Ovary (tissue), 10 donors: ENCODE measurements at places on chromosomes 4 and X.

GRCh38 chrX:21926527-21927278 is 13.8 kb upstream of the SMS start:
- DNase-seq: no peak

- no peak for DNase-seq
Observed at GRCh38 chrX:44267116-44267515, 76.4 kb downstream of the EFHC2 start.

DNA sequence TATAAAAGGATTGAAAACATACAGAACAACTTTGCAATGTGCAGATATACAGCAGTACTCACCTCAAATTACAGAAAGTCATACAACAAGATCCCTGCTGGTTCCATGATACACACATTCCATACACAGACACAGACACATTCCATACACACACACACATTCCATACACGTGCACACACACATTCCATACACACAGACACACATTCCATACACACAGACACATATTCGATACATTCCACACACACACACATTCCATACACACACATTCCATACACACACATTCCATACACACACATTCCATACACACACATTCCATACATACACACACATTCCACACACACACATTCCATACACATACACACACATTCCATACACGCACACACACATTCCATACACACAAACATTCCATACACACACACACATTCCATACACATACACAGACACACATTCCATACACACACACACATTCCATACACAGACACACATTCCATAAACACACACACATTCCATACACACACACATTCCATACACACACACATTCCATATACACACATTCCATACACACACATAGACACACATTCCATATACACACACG is 13.7 kb downstream of the LINC00632 start:
- DNase-seq: no peak

- no peak for DNase-seq
Observed at GRCh38 chr4:147901916-147902315, 170.0 kb downstream of the ARHGAP10 start.

DNA sequence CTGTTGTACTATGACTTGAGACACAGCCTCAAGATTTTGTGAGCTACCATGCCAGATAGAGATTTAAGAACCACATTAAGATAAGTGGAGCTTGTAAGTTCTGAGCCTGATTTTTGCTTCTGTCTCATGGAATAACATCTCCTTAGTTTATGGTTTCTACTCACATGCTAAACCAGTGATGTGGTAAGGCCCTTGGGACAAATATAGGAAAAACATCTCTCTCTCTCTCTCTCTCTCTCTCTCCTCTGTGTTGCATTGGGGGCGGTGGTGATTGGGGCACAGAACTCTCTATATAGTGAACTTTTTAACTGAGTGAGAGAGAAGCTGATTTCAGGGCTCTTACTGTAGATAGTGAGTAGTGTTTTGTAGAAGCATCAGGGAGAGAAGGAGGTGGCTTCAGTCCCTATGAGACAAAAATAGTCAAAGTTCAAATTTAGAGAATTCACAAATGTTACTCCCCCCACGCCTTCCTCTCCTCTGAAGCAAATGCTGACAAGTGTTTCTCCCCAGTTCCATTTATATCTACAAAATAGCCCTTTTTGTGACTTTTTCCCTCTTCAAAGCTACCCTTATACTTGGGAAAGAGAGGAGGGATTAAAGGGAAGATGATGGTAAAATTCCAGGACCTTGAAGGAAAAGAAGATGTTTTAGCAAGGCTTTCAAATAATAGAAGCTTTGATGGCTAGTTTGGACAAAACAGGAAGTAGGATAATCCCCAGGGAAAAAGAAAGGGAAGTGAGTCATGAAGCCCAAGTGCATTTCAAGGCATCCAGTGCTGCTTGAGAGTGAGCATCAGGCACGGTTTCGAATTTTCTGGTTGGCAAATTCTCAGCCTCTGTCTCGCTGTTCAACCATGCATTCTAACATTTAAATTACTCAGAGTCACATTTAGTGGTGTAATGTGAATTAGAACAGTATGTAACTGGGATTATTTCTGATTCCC is 134.3 kb upstream of the AP1S2 start:
- DNase-seq: no peak

DNA sequence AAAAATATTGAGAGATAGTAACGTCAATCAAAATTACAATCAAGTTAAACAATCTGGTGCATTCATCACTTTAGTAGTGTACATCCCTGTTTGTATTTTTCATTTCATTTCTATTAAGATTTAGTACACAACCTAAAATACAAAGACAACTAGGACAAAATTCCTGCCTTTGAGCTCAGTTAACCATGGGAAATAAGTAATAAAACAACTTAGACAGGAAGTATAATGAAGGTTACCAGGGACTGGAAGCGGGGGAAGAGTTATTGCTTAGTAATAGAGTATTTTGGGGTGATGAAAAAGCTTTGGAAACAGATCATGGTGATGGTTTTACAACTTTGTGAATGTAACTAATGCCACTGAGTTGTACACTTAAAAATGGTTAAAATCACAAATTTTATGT is 25.6 kb upstream of the ATXN3L start:
- DNase-seq: no peak

GRCh38 chr4:38691251-38692008 is 27.4 kb downstream of the KLF3 start:
- DNase-seq: no peak

DNA sequence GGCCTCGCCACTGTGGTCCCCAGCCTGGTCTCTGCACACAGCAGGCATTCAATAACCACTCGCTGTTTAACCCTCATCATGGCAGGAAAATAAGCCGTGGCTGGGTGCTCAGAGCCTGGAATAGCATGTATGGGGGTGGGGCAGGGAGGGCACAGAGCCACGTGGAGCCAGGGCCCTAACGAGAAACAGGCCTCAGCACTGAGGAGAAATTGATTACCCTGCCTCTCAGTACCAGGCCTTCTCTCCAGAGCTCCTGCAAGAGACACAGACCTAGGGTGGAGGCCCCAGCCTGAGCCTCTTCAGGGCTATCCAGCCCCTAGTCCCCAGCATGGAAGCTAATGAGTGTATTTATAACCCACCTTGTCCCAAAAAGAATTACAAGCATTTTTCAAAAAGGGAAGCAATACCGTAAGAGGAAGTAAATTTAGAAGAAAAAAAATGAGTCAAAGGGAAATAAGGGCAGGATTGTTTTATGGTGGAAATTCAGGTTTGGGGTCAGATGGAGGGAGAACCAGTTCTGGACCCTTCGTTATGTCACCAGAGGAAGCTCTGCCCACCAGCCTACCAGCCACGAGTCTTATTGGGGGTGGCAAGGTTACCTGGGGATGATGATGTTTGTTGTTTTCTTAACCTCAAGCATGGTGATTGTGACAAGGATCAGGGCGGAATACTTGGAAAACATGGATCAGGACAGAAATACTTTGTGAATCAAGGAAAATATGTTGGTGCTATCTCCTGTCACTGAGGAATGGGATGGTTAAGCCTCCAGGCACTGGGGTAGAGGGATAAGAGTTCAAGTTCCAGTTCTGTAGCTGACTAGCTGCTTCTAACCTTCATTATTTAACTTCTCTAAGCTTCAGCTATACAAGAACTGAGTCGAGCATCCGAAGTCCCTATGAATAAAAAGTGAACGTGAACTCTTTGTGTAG is 101.9 kb upstream of the RBPJ start:
- DNase-seq: no peak

- no peak for DNase-seq
Observed at GRCh38 chr4:46370531-46370930, 19.4 kb downstream of the GABRA2 start.

GRCh38 chr4:119231491-119231890 is 19.0 kb downstream of the USP53 start:
- DNase-seq: no peak

- DNase-seq: no peak
Observed at GRCh38 chrX:120408168-120408567, 46.3 kb downstream of the ATP1B4 start.

DNA sequence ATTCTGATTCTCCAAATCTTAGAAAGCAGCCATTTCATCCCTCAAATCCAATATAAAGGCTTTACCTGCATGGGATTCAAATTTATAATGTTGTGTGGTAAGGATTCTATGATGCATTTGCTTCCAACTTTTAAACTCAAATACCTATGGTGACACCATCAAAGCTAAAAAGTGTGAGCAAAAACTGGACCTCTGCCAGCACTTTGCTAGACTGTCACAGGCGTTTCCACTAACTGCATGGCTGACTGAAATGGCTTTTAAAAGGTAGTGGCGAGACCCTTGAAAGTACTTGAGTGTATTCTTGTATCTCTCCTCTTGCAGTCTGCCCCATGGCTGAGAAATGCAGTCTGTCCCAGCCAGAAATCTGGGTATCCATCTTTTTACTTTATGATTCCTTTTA is 169.4 kb downstream of the AMELX start:
- no peak for DNase-seq

- DNase-seq: no peak
Observed at GRCh38 chr4:150250293-150250997, 172.2 kb downstream of the DCLK2 start.

- DNase-seq: no peak
Observed at GRCh38 chr4:122764071-122764820, 31.7 kb downstream of the BBS12 start.

DNA sequence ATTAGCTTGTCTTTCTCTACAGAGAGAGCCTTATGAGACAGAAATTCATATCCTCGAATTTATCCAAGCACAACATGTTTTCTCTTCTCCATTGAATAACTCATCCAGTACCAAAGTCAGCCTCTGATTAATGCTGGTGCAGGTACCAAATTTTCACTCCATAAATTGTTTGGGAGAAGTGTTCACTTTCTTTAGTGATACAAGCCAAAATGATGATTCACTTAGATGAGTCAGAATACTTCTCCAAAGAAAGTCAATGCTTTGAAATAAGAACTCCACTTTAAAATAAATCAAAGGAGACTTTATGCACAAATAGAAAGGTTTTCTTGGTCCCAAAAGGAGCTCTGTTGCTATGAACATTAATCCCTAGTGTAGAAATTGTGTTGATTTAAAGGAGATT is 60.2 kb downstream of the MAOB start:
- no peak for DNase-seq

- no peak for DNase-seq
Observed at GRCh38 chrX:132227383-132228112, 8.3 kb upstream of the RAP2C start.

GRCh38 chrX:10142041-10142599 is 14.7 kb upstream of the CLCN4 start:
- DNase-seq: no peak

GRCh38 chr4:123698556-123698955 is 302.0 kb downstream of the SPRY1 start:
- no peak for DNase-seq

DNA sequence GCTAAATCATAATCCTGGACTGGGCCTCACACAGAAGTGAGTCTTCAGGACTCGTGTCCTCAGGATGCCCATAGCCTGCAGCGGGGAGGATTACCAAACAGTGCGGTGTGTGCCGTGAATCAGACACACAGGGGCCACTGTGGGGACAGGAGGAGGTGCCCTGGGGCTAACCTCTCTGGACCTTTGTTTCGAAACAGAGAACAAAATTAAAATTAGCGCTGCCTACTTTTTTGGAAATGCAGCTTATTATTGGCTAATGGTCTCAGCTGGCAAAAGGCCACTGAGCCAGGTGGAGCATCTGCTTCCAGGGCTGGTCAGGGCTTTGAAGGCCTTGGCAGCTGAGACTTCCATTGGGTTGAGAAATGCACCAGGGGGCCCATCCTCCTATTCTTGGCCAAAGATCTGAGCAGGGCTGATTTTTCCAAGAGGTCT is 236.2 kb downstream of the EVC2 start:
- no peak for DNase-seq

GRCh38 chrX:72306851-72307645 is 1.3 kb upstream of the CITED1 start:
- DNase-seq: peak; percentile 47

GRCh38 chr4:57114973-57115372 is 4.8 kb upstream of the IGFBP7 start:
- no peak for DNase-seq

DNA sequence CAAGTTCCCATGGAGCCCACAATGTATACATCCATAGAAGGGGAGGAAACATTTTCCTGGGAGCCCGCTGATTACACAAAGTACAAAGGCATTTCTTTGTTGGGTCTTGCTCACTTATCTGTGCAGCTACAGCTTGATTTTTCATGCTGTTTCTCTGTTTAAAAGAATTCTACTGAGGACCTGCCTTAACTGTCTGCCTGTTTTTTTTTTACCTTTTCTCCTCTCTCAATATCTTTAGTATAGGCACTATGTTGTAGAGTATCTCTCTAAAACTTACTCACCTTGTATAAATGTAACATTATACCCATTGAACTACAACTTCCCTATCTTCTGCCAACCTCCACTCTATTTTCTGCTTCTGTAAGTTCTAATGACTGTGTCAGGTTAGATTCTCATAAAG is 494.6 kb upstream of the EPHA5 start:
- no peak for DNase-seq

- DNase-seq: no peak
Observed at GRCh38 chr4:139655116-139655515, 10.5 kb upstream of the MGST2 start.

DNA sequence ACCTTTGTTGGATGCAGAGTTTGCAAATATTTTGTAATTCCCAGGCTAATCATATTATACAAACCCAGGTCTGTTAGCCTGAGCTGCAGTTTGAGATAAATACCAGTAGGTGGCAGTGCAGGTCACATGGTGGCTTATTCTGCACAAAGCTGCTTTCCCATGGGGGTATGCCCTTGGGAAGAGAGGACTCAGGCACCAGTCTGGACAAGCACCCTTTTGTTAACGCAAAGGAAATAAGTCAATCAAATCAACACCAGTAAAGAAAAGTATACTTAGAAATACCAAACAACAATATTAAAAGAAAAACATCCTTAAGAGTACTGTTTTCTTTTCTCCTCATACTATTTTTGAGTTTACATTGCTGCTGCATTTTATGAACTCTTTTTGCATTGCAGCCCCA is 389.0 kb upstream of the ZFP42 start:
- DNase-seq: no peak

DNA sequence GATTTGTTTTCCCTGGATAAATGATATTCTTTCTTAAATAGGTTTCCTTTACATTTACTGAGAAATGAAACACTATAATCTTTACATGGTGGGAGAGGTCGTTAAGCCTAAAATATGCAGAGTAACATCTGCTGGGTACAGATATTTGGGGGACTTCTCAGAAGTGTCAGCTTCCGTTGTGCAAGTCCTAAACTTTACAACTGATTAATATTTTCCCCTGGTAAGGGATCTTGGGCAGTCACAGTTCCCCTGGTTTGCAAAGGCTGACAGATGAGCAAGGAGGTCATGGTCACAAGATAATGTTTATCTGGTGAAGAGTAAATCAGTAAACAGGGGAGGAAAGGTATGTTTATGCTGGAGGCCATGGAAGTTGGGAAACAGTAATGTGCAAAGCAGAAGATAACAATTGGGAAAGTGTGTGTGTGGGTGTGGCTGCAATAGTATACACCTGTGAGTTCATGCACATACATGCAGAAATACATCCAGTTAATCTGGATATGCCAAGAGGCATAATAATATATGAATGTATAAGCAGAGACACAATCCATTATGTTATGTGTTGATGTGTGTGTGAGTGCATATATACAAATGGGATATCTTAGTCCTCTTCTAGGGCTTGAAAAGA is 508.2 kb upstream of the FAM241A start:
- no peak for DNase-seq
